Stimulated activated CD4-positive, alpha-beta T cell treated with anti-CD3 and anti-CD28 coated beads, Interleukin-12 subunit alpha, Interleukin-12 subunit beta, amount 100 ng/mL, for 48 hours (primary cell): ENCODE measurements at places on chromosomes 12 and 14.

DNA sequence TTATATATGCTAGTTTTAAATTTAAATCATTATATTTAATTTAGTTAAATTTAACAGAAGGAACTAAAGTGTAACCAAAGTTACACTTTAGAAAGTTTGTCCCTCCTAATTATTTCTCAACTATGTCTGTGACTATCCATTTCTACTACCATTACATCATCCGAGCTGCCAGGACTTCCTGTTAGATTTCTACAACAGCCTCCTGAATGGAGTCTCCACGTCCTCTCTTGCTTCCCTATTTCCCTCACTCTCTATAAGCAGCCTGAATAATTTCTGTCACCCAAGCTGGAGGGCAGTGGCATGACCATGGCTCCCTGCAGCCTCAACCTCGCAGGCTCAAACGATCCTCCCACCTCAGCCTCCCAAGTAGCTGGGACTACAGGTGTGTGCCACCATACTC lies 84.1 kb downstream of the TTC7B start:
- no peak for DNase-seq

- no peak for DNase-seq
These were observed 260.1 kb downstream of the C12orf75 start for GRCh38 chr12:105590571-105590970.

DNA sequence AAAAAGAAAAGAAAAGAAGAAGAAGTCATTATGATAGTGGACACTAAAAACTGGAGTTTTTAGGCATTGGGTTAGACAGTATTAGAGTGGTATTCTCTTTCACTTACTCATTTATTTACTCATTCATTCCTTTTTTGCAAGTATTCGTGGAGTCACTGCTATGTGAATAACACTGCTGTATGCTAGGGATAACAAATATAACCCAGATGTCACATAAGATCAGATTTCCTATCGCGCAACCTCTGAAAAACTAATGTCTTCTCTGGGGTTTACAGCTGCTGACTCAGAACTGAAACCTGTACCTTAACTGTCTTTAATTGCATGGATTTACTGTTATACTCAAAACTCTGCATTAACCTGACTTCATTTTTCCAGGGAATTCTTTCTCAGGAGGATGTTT lies 353.7 kb downstream of the LRIG3 start:
- DNase-seq, result no peak

GRCh38 chr14:93079321-93079720 lies 36.4 kb downstream of the ITPK1 start:
- DNase-seq, result no peak

DNA sequence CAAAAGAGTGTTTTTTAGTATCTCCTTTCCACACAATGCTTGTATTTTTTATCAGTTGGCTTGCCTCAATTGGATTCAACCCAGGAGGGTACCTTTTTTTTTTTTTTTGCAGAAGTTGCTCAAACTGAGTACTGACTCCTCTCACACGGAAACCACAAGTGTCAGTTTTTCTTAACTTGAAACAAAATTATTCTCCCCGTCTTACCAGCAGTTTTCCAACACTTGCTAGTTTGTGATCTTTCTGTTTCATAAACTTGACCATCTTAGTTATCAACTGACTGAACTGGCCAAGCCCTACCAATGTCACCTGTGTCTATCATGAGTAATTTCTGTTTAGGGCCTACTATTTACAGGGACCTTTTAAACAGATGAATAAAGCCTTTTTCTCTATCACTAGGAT lies 34.1 kb upstream of the ITPR2 start:
- no peak for DNase-seq

GRCh38 chr12:66584673-66585072 lies 94.2 kb downstream of the GRIP1 start:
- no peak for DNase-seq

DNA sequence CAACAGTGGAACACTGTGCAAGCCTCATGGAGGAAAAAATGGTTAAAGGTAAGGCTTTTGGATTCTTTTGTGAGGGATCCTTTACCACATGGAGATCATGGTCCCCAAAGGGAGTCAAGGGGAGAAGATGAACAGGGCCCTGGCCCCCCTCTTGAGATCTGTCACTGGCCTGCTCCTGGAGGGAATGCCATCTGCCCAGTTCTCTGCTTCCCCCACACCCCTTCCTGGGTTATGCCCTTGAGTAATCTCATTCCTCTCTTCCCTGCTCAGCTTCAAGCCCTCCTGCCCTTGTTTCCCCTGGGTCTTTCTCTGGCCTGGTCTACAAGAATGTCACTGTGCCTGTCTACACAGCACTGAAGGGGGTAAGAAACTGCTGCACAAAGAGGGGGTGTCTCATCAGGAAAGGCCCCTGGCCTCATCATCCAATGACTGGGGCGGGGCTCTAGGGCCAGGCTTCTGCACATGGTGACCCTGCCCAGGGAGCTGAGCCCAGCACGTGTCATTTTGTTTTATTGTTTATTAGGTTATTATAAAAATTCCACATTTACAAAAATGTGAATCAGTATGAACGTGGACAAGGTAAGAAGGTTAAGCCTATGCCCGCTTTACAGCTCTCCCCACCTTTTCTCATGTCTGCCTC lies 30.3 kb downstream of the PIGH start:
- no peak for DNase-seq

DNA sequence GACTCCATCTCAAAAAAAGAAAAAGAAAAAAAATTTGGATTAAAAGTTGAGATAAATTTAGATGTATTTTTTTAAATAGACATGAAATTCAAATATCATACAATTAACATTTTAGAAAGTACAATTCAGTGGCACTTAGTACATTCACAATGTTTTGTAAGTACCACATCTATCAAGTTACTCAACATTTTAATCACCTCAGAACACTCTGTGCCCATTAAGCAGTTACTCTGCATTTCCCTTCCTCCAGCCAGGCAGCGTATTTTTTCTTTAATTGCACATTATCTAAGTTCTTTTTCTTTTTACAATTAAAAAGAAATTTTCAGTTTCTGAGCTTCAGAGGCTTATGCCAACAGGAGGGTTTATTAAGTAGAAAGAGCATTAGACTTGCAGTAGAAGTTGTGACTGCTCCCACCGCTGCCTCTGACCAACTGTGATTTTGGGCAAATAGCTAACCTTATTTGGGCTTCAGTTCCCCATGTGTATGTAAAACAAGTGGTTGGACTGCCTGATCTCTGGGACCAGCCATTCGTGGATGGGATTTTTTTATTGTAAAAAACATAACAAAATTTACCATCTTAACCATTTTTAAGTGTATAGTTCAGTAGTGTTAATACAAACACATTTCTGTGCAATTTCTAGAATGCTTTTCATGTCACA lies 65.7 kb downstream of the WNK1 start:
- no peak for DNase-seq

GRCh38 chr14:93137864-93138263 lies 22.1 kb upstream of the ITPK1 start:
- DNase-seq, result no peak

DNA sequence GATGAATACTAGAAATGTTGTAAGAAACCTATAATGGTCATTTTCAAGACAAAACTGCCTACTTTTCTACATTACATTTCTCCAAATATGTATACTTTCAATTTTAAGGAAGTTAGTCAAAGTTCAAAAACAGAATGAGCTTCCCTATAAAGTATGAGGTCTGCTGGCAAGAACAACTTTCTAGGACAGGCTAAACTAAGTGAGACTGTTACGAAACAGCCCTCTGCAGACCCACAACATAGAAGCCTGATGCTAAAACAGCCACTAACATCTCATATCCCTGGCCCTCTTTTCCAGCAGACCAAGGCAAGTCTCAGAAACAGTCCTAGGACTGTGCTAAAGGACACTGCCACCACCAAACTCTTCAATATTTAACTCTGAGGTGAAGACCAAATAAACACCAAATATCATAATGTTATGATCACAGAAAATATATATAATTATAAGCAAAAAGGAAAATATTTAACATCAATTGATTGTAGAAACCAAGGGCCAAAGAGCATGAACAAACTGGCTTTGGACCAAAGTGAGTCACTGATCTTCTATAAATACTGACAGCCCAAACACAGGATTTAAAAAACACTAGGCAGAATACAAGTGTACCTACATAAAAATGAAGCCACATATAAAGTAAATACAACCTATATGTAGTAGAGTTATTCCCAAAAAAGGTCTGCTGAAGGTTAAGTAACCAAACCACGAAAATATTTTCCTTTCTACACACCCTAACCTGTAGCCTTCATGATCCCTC lies 27.7 kb downstream of the PPP4R3A start:
- DNase-seq, result no peak
